Hypothalamus (tissue), 51 donors: ENCODE measurements at places on chromosomes 1 and 21.

DNA sequence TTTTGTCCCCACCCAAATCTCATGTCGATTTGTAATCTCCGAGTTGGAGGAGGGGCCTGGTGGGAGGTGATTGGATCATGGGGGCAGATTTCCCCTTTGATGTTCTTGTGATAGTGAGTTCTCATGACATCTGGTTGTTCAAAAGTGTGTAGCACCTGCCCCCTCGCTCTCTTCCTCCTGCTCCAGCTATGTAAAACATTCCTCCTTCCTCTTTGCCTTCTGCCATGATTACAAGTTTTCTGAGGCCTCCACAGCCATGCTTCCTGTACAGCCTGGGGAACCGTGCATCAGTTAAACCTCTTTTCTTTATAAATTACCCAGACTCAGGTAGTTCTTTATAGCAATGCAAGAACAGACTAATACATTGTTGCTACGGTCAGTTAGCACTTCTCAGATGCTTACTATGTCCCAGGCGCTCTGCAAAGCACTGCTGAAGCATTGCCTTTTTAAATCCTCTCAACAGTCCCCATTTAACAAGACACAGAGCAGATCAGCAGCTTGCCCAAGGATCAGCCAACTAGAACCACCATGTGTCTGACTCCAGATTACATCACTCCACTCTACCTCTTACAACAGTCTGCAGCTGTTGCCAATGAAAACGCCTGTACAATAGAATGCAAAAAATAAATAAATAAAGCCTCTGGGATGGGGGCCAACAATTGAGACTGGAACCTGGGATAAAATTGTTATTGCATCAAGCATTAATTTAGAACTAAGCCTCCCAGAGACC, 52.4 kb upstream of the USP1 start:
- no peak for DNase-seq

GRCh38 chr1:50936321-50936720, 23.7 kb downstream of the FAF1 start:
- DNase-seq = no peak

- peak; percentile 9 for DNase-seq
These were observed 30.6 kb downstream of the OMA1 start for GRCh38 chr1:58515794-58516401.

- DNase-seq = no peak
These were observed 43.2 kb downstream of the SLC44A3 start for GRCh38 chr1:94863297-94863911.

GRCh38 chr1:147849098-147849895, 53.3 kb upstream of the GJA8 start:
- DNase-seq = no peak
